ENCODE measurements at places on chromosomes 12 and 14.

DNA sequence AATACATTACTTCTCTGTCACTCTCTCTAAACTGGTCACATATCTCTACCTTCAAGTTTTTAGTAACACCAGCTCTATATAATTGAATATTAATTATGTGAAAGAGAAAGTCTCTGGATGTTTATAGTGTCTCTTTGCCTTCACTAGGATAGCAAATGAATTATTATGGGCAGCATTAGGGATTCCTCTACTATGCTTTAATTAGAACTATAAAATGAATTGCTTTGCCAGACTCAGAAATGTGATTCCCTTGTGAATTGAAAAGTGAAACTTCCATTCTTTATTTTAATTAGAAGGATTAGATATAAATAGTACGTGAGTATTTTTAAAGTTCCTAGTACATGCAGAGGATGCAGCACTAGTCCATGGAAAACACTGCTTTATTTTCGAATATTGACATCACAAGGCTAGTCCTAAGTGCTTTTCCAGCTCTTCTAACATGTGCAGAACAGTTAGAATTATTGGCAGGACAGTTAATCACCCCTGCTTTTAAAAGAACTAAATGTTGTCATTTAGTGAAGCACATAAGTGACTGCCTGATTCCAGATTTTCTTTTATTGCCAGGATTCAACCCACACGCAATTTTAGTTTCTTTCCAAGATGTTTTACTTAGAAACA, 23.0 kb upstream of the REP15 start:
- no peak for DNase-seq

DNA sequence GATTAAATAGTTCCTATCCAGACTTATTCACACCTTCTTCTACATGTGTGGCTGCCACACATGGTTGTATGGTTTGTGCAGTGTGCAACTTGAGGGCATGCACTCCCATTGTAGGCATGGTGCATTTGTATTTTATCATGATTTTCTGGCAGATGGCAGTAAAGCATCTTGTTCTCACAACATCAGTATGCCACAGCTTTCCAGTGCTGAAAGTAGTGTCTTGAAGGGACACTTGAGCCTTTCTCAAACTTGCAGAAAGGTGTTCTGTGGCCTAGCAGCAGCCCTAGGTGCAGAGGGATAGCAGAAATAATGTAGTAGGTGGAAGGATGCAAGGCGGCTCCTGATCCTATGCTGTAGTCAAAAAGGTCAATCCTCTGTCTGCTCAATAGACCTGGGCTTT, 72.9 kb downstream of the LMNTD1 start:
- DNase-seq, result no peak

GRCh38 chr14:101476916-101477553, 84.3 kb upstream of the DIO3 start:
- no peak for DNase-seq

- peak; percentile 64 for DNase-seq
Measured at GRCh38 chr12:4307593-4308333, 13.2 kb upstream of the TIGAR start.

- DNase-seq, result no peak
Measured at GRCh38 chr12:25308756-25309155, 58.0 kb upstream of the KRAS start.

GRCh38 chr12:52311285-52311648, 9.9 kb downstream of the KRT83 start:
- no peak for DNase-seq

GRCh38 chr14:53032161-53032803, 81.4 kb upstream of the FERMT2 start:
- no peak for DNase-seq

DNA sequence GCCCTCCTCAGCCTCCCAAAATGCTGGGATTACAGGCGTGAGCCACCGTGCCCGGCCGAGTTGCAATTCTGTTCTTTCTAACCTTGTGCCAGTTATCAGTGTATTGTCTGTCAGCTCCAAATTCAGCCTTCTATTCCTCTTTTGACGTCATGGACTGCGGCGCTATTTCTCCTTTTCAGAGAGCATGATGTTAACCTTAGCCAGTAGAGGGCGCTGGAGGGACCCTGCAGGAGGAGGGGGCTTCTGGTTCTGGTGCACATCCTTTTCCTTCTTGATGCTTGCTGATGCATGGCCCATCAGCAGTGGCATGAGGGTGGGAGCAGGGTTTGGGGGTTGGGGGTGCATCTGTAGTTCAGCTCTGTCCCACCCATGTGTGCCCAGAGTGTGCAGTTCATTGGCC, 179.3 kb upstream of the RMST start:
- no peak for DNase-seq

DNA sequence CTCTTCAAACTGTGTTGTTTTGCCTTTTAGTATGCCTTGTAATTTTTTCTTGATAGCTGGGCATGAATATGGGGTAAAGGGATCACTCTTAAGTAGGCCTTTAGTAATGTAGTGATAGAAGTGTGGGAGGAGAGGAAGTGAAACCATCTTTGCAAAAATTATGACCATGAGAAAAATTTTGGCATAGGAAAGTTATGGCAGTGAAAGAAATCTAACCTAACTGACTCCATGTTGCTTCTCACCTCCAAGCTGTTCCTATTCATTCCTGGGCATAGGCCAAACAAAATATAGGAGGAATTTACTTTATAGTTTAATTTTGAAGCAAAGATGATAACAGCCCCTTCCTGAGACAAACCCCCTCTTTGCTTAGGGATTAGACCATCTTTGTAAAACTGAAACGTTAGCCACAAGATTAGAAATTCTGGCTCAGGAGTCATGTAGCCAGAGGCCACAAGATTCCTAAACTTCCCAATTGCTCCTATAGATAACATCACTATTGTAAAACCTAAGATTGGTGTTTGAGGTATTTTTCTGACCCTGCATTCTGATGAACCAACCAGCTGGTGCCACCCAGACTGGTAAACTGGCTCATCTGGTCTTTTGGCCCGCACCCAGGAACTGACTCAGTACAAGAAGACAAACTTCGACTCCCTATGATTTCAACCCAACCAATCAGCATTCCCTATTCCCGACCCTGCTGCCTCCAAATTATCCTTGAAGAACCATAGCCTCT, 45.8 kb downstream of the CRADD start:
- no peak for DNase-seq

DNA sequence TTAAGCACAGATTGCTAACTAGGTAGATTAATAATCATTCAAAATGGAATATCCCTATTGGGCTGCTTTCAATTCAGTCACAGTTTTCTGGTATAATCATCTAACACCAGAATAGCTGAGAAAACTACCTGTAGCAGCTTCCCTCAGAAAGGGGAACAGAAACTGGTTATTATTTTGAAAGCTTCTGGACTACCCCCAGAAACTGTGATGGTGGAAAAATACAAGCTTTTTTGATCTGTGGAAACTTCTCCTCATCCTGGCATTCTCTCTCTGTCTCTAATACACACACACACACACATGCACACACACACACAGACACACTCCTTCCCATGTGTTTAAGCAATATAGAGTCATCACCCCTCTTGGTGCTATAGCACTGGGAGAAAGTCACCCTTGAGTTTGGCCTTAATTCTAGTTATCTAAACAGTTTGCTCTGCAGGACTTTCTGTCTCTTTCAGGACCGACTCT, 251.5 kb upstream of the LMO3 start:
- no peak for DNase-seq

DNA sequence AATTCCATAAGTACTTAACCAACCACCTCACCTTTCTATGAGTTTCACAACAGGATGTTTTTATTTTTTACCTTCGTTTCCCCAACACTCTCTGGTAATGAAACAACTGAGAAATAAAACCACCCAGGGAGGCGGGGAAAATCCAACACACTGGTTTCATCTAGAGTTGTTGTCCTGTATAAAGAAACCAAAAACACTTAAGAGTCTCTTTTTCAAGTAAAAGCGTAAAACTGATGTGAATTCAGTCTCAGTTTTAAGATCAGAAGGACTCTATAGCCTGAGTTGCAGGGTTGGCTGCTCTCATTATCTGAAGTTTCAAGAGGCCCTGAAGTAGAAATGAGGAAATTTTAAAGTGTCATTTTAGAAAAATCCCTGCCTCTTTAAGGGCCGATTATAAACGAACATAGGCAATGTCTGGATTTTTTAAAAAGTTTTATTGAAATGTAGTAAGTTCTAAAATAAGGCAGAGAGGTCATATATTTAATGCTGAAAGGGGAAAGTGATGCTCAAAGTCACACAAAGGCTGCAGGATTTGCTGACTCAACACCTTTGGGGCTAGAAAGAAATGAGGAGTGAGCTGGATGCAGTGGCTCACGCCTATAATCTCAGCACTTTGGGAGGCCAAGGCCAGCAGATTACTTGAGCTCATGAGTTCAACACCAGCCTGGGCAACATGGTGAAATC, 27.2 kb downstream of the HIGD1C start:
- DNase-seq, result no peak

DNA sequence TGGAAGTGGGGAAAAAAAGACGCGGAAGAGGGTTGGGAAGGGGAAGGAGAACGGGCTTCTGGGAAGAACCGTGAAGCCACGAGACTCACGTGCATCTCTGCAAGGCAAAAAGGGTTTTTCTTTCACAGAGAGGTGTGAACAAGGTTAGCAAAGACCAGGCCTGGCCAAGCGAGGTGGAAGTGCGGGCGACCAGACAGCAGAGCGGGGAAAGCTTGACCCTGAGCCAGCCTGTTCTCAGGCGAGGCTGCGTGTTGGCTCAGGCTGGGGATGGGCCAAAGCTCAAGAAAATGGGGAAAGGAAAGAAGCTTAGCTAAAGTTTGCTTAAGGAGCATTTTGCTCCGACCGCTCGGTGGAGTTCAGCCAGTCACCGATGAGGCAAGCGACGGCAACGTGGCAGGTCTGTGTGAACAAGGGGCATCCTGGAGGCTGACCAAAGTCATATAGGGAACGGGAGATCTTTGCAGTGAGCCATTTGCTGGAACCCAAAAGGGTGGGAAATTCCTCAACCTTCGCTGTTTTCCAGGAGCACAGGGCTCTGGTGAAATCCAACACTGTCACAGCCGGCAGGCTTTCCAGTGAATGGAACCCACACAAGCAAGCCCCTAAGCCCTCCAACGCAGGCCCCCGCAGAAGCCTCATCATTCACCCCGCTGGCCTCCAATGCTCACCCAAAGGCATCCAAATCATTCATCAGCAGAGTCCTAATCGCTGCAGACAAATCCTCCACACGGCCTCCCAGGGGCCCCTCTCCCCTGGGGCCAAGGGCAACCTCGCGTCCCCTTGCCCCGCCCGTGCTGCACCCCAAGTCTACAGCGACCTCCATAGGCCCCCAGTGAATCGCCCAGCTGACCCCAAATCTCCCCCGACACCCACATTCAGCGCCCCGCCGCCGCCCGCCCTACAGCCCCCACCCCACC, 754 bp downstream of the ZNF605 start:
- no peak for DNase-seq

GRCh38 chr14:36513012-36513420, 7.0 kb downstream of the NKX2-1 start:
- DNase-seq, result no peak

DNA sequence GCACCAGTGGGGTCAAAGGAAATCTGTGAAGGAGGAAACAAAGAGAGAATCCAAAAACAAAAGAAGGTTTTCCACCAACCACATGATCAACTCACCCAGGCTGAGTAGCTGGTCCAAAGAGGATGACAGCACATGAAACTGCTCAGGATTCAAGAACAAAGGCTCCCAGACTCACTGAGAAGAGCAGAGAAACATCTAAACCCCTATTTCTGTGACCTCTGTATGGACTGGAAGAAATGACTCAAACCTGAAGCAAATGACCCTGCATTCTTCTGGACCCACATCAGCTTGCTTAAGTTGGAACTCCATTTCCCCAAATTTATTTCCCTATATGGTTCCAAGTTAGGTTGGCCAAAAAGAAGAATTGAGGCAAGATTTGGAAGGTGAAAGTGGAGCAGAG, 26.3 kb downstream of the TC2N start:
- DNase-seq, result no peak

GRCh38 chr14:56694609-56695008, 115.0 kb downstream of the TMEM260 start:
- DNase-seq, result no peak

GRCh38 chr14:24196071-24197055, 1.1 kb upstream of the TM9SF1 start:
- no peak for DNase-seq

DNA sequence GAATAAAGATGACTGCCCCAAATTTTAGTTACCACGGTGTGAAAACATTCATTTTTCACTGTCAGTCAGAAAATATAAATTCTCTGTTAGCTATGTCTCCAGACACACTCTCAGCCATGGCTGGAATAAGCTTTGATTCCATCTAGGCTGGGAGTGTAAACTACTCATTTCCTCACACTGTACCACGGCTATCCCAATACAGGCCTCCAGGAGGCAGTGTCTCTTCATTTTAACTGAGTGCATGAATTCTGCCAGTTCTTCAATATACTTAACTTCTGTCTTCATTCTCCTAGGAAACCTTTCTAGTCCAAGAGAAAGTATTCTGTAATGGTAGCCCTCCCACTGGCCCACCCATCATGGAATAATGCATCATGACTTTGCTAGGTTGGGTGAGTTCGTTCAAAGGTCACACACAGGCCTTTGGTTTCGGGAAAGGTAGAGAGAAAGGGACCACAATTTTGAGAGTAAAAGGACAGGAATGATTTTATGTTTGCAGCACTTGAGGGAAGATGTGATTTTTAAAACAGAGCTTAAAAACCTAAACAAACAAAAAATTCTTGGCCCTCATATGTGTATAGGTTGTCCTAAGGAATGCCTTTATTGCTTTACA, 381.1 kb downstream of the SEC23A start:
- no peak for DNase-seq

DNA sequence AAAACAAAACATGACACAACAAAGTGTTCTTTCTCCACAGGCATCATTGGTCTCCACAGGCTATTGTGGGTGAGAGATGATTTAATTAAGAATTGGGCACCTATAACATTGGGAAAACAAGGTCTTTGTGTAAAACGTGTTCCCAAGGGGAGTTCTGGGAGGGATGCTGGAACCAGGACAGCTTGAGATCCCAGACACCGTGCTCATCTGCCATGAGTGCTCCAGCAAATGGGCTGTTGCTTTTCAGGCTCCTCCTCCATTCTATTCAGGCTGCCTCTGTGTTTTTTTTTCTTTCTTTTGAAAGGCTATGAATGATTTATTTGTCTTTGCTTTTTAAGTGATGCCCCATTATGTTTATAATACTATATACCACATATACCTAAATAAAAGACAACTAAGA, 122.4 kb downstream of the DACT1 start:
- no peak for DNase-seq

Measured in NCI-H1417 treated with DMSO at 0.1 percent for 48 hours (cell line).